HFFc6 (cell line): ENCODE measurements at places on chromosomes 3 and 15. TPM values are rescaled to one million over a fixed set of nuclear protein-coding genes. Genes with fewer than 3 reads are reported as not detected.
A peak's percentile ranks its signal among the peaks of the same experiment; 100 is the strongest.

AGTR1 gene
- 0.10 TPM in 1 of 3 replicates, not detected in the others for total RNA-seq

SLC28A1 gene
- total RNA-seq: not detected in 3 replicates

CFAP20DC gene
- total RNA-seq: 1.1 to 2.2 TPM (median 1.3 TPM) in 3 replicates

POLQ gene
- 3.8 and 5.9 TPM in 2 replicates for total RNA-seq

GOLGA8T gene
- not detected in 3 replicates for total RNA-seq

GPR156 gene
- total RNA-seq: 0.15 to 0.30 TPM (median 0.17 TPM) in 3 replicates

GOLGA8S gene
- total RNA-seq: not detected in 3 replicates

C3orf85 gene
- not detected in 3 replicates for total RNA-seq

DNA sequence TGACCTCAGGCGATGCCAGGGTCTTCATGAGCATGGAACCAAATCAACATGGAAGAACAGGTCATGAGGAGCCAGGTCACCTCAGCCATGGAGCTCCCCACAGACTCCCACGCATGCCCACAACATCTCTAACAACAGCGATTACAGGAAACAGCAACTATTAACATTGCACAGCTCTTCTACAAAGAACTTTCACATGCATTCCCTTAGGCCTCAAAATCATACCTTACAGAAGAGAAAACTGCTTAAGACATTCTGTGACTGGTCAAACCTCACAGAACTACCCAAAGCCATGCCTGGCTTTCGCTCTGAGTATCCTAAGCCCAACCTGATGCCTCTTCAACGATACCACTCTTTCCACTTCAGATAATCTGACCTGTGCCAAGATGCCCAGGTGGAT, 117.8 kb downstream of the OXNAD1 start:
- DNase-seq: no peak

DNA sequence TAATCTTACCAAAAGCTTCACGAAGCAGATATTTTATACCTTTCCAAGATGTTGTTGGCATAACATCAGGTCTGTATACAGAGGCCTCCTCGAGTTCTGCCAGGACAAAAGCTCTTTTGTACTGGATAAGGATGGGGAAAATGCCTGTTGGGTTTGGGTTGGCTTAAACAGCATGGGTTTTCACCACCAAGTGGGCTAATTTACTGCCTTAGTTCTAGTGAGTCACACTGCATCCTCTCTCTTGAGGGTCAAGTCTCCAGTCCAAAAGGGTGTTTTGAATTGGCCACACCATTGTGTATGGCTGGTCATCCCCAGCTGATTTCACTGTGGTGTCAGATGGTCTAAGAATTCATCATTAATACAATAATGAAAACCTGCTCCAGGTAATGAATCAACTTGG, 26.1 kb upstream of the BHLHE40 start:
- no peak for DNase-seq

GRCh38 chr3:27641271-27641800, 80.8 kb downstream of the EOMES start:
- no peak for DNase-seq

- DNase-seq: no peak
Measured at GRCh38 chr3:72538070-72538745, 310.0 kb downstream of the SHQ1 start.

GRCh38 chr3:169348276-169348675, 315.2 kb downstream of the MECOM start:
- DNase-seq: no peak

DNA sequence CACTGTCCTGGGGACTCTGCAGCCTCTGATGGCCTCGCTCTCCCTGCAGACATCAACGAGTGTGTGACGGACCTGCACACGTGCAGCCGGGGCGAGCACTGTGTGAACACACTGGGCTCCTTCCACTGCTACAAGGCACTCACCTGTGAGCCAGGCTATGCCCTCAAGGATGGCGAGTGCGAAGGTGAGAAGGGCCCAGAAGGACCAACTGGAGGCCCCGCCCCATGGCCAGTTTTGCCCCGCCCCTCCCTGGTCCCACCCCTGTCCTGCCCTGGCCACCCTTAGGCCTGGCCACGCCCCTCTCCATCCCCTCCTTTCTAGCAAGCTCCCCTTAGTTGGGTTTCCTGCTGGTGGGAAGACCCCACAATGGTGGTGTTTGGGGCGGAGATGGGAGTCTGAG, 77.5 kb downstream of the FBLN2 start:
- no peak for DNase-seq

- no peak for DNase-seq
Measured at GRCh38 chr3:4756057-4756775, 223.0 kb upstream of the BHLHE40 start.

DNA sequence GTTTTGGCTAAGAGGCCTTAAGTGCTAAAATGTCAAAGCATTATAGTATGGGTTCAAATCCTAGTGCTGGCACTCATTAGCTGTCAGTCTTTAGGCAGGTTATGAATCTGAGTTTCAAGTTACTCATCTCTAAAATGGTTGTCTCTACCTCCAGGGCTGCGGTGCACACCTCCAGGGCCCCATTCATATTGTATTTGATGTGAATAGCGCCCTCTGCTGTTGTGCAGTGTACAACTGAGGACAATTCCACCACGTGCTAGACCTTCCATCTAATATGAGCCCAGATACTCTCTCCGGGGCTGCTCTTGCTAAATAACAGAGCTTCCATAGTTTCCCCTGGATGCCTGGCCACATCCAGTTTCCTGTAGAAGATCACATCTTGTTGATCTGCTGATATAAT, 54.3 kb downstream of the OXNAD1 start:
- no peak for DNase-seq

- no peak for DNase-seq
Measured at GRCh38 chr15:73884159-73884558, 10.8 kb downstream of the TBC1D21 start.

DNA sequence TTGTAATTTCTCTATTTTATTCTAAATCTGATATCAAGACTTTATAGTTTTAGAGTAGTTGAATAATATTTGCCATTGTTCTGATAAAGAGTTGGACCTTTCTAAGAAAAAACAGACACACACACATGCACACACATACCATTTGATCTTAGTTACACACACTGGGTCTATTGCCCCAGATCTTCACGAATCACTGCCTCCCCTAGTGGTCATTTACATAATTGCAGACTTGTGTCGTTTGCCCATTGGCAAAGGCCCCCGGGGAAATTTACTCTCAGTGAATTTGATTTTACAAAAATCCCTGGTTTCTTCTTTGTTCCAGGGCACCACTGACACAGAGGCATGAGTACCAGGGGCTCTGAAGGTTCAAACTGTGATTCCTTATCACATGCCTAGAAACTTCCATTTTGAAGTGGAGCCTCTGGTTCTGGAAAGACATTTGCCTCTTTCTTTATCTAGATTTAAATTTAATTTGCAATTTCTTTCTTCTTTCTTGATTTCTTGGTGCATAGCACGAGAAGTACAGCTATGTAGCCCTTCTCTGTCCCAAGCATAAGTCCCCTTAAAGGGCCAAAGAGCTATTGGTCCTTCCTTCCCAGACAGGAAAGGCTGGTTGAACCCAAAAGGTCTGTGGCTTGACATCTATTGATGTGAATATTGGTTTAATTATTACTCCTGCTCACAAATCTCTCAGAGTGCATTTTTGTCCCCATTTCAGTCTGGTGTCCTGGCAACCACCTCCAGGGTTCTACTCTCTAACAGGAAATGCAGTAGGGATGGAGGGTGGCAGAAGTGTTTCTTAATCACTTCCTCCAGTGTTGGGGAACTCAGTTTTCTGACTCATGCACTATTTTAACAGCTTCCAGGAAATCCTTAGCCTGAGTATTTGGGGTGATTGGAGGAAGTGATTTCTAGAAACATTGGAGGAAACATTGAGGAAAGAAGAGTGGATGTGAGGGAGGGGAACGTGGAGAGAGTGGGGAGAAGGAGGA, 32.4 kb upstream of the SLC6A11 start:
- peak; percentile 29 for DNase-seq

- no peak for DNase-seq
Measured at GRCh38 chr3:25246913-25247312, 181.2 kb upstream of the RARB start.

DNA sequence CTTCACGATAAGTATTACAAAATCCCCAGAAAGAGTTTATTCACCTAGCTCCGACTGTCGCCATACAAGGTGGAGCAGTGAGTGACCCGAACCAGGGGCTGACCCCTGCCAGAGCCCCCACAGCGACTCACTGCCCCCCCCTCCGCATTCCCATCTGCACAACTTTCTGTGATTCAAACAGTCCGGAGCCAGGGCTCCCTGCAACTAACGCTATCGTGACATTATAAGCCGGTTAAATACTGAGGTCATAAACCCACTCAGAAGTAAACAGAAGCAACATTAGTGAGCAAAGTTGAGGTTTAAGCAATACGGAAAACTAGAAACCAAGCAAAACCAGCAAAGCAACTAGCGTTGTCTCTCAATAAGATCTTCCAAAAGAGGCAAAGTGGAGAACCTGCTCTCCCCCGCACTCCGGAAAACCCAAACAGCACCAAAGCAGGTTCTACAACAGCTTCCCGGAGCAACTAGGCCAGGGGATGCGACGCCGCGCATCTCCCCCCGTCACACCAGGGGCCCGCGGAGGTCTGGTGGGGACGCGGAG, 642 bp downstream of the SCAP start:
- peak; percentile 22 for DNase-seq

GRCh38 chr15:55267401-55268175, 22.0 kb downstream of the RAB27A start:
- no peak for DNase-seq

GRCh38 chr3:150292891-150293290, 115.2 kb upstream of the TSC22D2 start:
- DNase-seq: peak; percentile 90

- DNase-seq: no peak
Measured at GRCh38 chr3:10274601-10275000, 18.1 kb downstream of the GHRL start.

- DNase-seq: no peak
Measured at GRCh38 chr3:155407331-155407730, 113.8 kb upstream of the STRIT1 start.

DNA sequence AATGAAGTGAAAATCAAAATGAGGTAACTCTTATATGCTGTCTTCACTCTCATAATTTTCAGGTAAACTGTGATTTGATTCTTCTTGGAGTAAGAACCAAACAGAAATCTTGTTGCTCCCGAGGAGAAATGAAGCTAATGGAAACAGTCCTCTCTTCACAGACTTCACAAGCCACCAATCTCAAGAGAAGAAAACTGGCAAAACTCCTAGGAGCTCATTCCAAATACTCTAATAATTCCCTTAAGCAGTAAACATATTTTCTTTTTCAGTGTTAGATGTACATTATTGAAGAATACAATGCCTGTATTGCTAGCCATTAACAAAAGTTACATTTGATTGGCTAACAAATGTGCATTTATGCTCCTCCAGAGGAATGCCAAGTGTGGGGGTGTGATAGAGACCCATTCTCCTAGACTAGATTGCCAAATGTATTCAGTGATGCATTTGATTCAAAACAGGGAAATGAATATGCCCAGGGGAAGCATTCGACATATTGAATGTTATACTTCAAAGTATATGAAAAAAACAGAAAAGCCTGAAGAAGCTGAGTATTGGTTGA, 11.8 kb upstream of the RIOX2 start:
- DNase-seq: no peak

DNA sequence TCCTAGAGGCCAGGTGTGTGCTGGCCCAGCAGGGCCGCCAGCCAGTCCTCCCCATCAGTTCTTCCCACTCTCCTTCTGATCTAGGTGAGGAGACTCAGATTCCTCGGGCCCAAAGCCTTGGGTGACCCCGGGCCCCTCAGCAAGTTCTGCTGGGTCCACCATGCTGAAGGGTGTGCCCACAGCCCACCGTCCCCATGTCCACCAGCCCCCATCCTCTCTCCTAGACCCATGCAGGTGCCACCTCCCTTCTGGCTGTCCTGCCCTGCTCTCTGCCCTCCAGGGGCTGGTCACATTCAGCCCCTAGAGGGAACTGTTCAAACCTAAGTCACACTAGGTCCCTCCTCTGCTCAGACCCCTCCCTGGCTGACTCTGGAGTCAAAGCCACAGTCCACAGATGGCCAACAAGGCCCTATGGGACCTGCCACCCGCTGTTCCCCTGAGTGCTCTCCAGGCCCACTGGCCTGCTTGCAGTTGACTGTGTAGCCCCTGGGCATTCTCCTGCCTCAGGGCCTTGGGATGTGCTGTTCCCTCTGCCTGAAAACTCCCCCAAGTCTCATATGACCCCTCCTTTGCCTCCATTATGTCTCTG, 878 bp upstream of the TLR9 start:
- DNase-seq: no peak

DNA sequence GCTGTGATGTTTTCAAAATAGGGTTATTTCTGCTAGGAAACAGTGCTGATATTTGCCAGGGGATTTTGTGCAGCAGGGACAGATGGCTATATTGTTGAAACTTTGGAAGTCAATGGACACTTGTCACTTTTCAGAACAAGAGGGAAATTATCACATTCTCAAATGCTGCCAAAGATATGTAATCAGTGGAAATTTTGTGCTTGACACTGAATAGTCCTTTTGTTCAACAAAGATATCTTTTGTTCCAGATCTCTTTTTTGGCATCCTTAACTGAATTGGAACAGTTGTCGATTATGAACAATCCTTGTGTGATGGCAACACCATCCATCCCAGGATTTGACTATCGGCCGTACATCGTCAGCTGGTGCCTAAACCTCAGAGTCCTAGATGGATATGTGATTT, 7.8 kb downstream of the CEP97 start:
- DNase-seq: no peak

- no peak for DNase-seq
Measured at GRCh38 chr15:62593681-62594399, 428.8 kb upstream of the C2CD4B start.

DNA sequence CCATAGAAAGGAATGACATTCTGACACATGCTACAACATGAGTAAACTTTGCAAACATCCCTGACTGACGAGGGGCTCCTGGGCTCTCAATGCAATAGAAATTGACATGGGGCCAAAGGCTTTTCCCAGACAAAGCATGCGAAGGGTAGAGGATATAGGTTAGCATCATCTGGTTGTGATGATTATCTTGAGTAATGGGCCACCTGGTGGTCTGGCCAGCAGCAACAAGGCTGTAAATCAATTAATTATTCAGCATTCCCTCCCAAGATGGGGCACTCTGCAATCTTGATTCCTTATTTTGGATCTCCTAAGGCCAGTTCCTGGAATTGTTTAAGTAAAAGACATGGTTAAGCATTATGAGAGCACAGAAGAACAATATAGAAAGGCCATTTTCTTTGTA, 99.2 kb downstream of the AGBL1 start:
- DNase-seq: no peak

GRCh38 chr3:131082871-131083863, 56.5 kb downstream of the NEK11 start:
- DNase-seq: no peak

GRCh38 chr15:48559285-48559684, 86.2 kb downstream of the FBN1 start:
- peak; percentile 81 for DNase-seq

- peak; percentile 91 for DNase-seq
Measured at GRCh38 chr15:31016446-31016915, 25.1 kb upstream of the MTMR10 start.
